Activated B cell treated with CpG ODN at 0.5 μM for 24 hours (primary cell): ENCODE measurements at places on chromosomes 4 and X.

GRCh38 chrX:71210816-71211215, 12.2 kb upstream of the GJB1 start:
- DNase-seq = no peak

DNA sequence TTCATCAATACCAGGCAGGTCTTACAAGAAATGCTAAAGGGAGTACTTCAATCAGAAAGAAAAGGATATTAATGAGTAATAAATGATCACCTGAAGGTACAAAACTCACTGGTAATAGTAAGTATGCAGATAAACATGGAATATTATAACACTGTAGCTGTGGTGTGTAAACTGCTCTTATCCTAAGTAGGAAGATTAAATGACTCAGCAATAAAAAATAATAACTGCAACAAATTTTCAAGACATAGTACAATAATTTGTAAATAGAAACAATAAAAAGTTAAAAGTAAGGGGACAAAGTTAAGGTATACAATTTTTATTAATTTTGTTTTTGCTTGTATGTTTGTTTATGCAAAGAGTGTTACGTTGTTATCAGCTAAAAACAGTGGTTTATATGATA, 43.7 kb upstream of the DACH2 start:
- DNase-seq = no peak

DNA sequence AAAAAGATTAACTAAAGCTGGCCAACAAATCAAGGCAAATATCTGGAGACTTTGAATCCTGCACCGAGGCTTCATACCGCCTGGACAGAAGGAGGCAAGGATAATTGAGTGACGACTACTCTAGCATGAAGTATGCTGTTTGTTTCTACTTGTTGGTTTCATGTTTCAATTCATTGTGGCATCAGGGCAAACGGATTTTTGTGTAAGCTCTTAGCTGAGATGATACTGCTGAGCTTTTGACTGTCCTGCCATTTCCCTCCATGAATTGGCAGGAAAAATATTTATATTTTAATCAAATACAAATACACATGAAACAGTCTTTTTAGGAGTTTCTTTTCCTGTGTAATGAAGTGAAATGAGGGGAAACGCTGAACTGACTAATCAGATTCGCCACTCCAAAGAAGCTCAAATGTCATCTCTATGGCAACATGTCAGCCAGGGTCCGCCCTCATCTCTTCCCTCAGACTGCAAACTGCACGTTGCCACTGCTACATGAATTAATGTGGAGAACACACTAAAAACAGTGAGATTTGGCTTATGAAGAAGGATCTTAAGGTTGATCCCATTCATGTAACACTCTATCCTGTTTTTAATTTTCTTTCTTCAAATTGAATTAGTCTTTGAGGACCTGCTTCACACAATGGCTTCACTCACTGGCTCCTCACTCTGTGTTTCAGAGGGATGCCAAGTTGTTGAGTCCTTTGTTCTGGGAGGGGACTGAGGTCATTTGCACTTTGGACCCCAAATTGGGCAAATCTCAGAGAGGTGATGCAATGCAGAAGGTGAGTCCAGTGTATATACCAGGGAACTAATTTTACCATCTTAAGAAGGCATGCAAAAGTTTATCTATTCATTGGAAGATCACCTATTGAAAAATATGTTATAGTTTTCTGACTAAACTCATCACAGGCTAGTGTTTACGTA, 149.6 kb upstream of the MID1 start:
- DNase-seq = no peak

GRCh38 chrX:153776611-153777045, 4.2 kb upstream of the SRPK3 start:
- no peak for DNase-seq

- DNase-seq = no peak
Observed at GRCh38 chrX:69229436-69229835, 64.2 kb upstream of the PJA1 start.

GRCh38 chr4:84944947-84945346, 21.5 kb downstream of the WDFY3 start:
- DNase-seq = no peak

- no peak for DNase-seq
Observed at GRCh38 chrX:132924426-132924825, 34.0 kb downstream of the HS6ST2 start.

- no peak for DNase-seq
Observed at GRCh38 chr4:168735735-168736134, 238.9 kb downstream of the PALLD start.

DNA sequence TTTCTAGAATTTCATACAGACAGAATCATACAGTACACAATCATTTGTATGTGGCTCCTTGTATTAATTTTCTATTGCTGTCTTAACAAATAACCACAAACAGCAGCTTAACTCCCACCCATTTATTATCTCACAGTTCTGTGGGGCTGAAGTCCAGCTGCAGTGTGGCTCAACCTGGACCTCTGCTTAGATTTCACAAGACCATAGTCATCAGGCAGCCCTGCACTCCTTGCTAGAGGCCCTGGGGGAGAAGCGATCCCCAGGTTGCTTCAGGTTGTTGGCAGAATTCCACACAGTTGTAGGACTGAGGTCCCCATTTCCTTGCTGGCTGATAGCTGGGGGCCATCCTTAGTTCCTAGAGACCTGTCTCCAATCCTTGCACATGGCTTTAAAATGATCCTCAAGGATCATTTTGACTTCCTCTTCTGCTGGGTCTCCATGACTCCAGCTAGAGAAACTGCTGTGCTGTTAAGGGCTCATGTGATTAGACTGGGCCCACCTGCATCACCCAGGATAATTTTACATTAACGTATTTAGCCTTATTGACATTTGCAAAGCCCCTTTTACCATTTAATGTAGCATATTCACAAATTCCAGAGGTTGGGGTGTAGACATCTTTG, 60.9 kb upstream of the SMAD1 start:
- DNase-seq = no peak

DNA sequence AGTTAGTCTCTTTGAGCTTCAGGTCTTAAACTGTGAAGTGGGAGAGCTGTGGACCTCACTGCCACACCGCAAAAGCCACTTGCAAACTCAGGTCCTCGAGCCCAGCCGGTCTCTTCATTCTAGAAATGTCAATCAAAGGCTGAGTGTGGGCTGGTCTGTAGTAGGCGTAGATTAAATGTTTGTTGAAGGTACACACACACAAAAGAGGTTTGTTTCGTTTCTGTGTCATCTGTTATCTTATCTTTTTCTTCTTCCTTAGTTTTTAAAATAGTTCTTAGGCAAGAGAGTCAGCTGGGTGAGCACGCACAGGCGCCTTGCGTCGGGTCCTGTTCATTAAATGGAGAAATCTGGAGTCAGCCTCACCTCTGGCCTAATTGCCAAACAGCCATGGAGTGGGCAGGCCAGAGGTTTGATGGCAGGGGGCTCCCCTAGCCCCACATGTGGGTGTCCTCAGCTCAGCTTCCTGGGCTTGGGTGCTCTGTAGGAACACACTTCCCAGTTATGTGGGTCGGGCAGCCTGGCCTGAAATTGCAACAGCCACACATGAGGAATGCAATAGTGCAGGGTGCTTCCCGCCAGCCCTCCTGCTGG, 836 bp upstream of the PSAPL1 start:
- no peak for DNase-seq

- no peak for DNase-seq
Observed at GRCh38 chrX:105167233-105167632, 53.3 kb downstream of the TEX13A start.

GRCh38 chr4:184317234-184317918, 99.7 kb upstream of the ENPP6 start:
- no peak for DNase-seq

DNA sequence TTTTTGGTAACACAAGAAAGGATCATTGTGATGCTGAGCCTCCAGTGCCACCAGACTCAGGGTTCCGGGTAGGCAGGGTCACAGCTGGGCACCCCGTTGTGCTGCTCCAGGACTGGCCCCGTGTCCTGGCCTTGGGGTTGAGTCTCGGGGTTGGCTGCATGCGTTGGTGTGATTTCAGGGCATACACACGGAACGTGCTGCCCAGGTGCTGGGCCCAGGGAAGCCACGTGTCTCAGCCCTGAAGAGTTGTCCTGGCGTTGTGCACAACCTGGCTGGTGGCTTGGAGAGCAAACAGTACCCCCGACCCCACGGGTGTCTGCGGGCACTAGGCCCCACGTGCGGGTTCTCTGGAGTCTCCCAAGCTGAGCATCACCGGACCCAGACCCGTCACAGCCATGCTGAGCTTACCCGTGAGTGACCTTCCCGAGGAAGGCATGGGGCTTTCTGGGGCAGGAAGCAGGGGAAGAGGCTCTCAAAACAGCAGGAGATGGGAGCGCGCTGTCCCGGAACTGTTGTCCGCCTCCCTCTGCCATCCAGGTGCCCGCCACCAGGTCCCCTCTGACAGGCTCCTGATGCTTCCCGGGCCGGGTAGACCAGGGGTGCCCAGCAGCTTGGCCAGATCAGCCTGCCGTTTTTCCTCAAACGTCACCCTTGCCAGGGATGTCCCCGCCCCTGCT, 66.1 kb upstream of the ENPP6 start:
- no peak for DNase-seq

DNA sequence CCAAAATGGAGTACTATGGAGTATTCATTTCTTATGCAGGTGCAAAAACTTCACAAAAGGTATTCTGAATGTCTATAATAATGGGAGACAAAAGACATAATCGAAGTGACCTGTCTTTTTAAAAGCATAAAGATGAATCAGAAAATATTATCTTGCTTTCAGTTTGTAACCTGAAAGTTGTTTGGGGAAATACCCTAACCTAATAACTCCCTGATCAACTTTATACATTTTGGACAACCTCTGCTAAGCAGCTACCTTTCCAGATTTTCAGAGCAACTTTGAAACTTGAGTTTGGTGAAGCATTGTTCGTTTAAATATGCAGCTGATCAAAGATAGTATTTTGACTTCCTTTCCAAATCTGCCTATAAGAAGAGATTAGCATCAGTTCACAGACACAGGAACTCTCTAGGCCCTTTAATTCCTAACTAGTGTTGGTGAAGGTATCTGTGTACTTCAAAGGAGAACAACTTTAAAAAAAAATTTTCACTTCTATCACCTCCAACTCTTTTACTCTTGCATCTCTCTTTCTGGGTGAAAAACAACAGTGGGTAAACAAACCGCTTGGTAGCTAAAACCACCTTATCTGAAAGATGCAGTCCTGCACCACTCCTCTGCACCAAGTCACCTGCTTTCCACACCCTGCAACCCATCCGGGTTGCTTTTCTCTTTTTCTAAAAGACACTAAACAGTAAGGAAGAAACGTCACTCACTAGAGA, 26.5 kb downstream of the CD40LG start:
- DNase-seq = no peak

- DNase-seq = no peak
Observed at GRCh38 chrX:104795804-104796203, 229.8 kb downstream of the IL1RAPL2 start.
